Panc1 (cell line): ENCODE measurements at places on chromosomes 12 and 14.

GRCh38 chr12:40055228-40055579, 50.7 kb downstream of the SLC2A13 start:
- DNase-seq, result no peak

GRCh38 chr12:11684811-11685210, 35.3 kb downstream of the ETV6 start:
- no peak for DNase-seq

GRCh38 chr12:113236539-113237399, 15.5 kb downstream of the TPCN1 start:
- DNase-seq, result no peak

DNA sequence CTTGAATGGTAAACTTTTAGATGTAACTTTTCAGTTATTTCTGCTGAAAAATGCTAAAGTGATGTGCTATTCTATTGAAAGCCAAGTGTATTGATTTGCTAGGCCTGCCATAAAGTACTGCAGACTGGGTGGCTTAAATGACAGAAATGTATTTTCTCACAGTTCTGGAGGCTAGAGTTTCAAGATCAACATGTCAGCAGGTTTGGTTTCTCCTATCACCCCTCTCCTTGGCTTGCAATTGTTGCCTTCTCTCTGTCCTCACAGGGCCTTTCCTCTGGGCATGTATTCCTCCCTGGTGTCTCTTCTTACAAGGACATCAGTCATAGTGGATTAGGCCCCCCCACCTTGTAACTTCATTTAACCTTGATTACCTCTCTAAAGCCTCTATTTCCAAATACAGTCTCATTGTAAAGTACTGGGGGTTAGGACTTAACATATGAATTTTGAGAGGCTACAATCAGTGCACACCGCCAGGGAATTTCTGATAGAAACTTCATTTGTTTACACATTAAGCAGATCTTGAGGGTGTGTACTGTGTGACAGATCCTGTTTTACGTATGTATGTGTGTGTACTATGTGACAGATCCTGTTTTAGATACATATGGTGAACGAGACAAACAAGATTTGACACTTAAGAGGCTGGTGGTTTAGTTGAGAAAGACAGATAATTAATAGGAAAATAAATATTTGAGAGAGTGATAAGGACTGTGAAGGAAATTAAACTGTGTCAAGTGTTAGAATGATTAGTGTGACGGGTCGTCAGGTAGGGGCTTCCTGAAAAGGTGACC, 49.5 kb downstream of the ADIPOR2 start:
- no peak for DNase-seq
